Liver (tissue), 10 donors: ENCODE measurements at places on chromosomes 4 and X. TPM values are rescaled to one million over a fixed set of nuclear protein-coding genes. Genes with fewer than 3 reads are reported as not detected.

GRCh38 chr4:128722911-128723310, 86.6 kb upstream of the JADE1 start:
- DNase-seq = no peak

DNA sequence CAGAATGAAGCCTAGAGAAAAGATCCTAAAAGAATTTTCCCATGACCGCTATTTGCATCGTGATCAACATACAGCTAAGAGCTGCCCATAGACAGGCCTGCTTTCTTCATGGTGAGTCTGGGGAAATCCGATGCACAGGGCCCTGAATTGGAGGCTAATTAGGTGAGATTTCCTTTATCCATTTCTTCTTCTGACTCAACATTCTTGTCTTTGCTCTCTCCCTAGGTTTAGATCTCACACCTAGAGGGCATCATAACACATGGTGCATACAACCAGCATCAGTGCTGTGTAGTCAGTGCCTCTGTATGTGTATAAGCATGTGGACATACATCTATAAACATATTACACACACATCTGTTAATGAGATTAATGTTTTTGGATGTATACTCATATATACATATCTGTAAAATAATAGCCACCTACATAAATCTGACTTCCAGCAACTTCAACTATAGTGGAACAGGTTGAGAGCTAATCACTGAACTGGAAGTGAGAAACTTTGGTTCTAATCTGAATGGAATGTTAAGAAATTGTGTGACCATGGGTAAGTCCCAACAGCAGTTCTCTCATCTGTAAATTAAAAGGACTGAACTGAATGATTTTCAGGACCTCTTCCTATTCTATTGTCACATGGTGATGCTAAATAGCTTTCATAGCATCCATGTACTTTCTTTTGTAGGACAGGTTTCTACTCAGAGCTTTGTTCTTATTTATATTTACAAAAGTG, 17.5 kb downstream of the GATB start:
- DNase-seq = no peak

DNA sequence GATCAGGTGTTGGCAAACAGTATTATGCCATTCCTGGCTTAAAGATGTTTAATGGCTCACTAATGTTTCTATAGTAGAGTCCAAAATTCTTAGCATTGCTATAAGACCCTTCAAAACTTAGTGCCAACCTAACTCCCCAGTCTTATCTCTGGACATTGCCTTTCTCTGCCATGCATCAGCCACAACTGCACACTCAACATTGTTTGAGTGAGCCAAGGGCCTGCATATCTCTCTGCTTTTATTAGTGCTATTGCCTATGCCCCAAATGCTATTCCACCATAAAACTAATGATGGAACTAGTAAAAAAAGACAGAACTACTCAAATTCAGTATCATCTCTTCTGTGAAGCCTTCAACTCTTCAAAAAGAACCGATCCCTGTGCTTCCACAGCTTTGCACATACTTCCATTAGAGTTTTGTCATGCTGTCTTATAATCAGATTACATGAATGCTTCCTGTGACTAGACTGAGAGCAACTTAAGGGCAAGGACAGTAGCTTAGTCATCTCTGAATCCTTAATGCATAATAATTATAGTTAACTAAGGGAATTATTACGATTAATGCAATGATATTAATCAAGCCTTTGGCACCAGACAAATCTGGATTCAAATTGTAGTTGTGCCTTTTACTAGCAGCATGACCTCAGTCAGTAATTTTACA, 53.7 kb downstream of the CHM start:
- DNase-seq = no peak

GRCh38 chr4:9918484-9918883, 102.8 kb downstream of the SLC2A9 start:
- no peak for DNase-seq

DNA sequence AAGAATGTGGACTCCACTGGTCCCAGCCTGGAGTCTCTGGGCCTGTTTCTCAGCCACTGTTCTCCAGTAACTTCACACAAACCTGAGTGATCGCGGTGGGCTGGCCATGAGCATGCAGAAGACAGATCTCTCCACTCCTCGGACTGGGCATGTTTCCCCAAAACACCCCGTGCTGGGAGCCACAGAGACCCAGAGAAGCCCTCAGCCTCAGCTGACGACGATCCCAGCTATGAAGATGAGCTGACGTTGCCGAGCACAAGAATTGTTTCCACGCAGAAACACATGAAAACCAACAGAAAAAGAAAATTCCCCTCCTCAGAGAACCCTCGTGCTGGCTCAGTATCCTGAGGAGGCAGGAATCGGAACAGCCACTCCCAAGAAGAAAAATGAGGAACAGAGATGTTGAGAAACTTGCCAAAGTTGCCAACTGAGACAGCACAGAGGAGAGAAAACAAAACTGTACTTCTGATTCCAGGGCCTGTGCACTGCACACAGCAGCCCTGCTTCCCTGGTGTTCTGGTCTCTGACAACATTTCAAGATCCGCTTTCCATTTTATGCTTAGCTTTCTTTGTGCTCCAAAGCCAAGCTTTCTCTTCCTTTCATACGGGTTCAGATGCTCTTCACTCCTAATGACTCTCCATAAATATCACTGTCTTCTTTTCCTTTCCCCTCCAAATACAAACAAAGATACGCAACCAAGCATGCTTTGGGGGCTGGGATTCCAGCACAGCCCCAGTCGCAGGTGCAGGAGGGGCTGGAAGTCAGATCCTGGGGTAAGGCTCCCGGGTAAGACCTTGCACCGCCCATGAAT, 81.4 kb downstream of the IRF2 start:
- no peak for DNase-seq

DNA sequence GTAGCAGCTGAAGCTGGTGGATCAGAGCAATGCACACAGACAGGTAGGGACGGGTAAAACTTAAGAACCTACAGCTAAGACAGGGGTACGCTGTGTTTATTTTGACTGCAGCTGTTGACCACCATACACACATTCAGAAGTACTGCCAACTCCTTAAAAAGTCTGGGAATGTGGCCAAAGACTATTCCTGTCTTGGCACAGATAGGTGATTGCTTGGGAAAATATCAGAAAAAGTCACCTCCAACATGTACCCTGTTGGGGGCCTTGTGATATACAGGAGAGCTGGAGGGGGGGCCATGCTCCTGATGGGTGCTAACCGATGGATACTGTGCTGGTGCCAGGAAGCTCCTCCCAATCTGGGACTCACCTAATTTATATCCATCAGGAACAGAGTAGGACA, 121.2 kb downstream of the VCX2 start:
- no peak for DNase-seq

DNA sequence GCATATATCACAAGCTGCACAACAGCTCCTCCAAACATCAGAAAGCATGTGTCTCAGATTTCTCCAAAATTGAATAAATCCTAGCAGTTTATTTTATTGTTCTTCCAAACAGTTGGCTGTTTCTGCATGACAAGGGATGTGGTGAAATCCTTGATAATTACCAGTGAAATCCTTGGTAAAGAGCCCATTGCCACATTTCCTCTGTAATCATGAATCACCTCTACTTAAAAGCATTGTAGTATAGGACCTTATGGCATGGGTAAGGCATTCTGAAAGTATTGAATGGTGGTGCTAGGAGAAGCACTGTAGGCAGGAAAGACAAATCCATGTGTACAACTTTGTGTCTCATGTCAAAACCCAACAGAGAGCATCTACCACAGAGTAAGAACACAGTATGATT, 135.8 kb upstream of the NDST3 start:
- DNase-seq = no peak

GRCh38 chr4:145316897-145317574, 136.6 kb upstream of the OTUD4 start:
- DNase-seq = no peak

DNA sequence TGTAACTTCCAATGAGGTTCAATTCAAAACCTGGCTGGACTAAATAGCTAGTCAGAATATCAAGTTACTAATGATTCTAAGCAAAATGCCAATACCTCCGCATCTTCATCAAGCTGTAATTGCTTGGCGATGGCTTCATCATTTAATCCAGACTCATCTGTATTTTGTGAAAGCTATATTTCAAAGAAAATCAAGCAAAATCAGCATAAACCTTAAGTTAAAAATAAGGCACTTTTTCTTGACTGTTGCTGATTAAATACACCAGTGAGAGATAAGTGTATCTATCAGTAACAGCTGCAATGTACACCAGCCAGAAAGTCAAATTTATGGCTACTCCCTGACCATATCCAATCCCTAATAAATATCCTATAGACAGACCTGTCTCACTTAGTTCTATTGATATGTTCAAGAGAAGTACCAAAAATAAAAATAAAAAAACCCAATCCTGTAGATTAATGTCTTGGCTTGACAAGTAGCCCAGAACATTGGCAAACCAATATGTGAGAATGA, 39.6 kb downstream of the RFC1 start:
- DNase-seq = no peak

- peak; percentile 34 for DNase-seq
Observed at GRCh38 chrX:4547213-4547836, 833.9 kb upstream of the PRKX start.

DNA sequence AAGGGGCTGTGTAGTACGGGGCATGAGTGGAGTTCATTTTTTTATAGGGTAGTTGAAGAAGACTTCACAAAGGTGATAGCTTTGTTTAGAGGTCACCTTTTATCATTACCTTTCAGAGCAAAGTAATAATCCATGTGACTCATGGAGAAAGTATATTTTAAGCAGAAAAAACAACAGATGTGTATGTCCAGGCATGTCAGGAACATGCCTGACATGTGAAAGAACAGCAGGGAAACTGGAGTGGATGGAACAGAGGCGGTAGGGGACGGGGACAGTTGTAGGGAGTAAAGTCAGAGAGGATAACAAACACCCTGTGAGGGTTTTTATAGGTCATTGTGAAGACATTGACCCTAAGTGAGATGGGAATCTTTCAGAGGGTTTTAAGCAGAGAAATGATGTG, 107.6 kb downstream of the USP9X start:
- DNase-seq = no peak

GRCh38 chr4:2182994-2183393, 58.9 kb downstream of the HAUS3 start:
- no peak for DNase-seq

- no peak for DNase-seq
Observed at GRCh38 chr4:183297675-183298074, 22.4 kb downstream of the CLDN22 start.

DNA sequence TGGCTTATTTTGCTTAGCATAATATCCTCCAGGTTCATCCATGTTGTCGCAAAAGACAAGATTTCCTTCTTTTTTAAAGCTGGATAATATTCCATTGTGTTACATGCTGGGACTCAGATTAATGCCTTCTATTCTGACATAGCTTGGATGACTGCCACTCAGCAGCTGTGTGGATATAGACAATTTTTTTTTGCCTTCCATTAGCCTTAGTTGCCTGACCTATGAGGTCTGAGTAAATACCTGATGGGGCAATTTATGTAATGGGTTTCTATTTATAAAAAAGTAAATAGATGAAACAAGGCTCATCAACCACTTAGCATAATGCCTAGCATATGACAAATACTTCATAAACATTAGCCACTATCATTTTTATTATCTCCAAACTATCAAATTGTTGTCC, 515.4 kb downstream of the ZNF674 start:
- DNase-seq = no peak

- DNase-seq = no peak
Observed at GRCh38 chr4:108731006-108731405, 31.8 kb downstream of the ETNPPL start.

- DNase-seq = no peak
Observed at GRCh38 chr4:2832981-2833670, 10.5 kb upstream of the ADD1 start.

DNA sequence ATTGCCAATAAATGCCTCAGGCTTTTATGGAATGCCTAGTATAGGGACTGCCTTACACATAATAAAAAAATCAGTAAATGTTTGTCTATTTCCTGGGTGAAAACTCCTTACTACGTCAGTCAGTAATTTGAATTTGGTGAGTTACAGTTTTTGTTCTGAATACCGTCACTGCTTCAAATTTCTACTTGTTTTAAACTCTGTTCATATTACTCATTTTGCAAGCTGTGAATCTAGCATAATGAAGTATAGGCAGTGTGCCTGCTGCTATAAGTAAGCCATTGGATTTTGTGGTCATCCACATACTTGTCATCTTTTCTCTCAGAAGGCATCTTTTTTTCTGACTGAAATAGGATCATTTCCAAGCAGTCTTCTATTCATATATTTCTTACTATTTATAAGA, 43.1 kb downstream of the SYNPO2 start:
- no peak for DNase-seq

DNA sequence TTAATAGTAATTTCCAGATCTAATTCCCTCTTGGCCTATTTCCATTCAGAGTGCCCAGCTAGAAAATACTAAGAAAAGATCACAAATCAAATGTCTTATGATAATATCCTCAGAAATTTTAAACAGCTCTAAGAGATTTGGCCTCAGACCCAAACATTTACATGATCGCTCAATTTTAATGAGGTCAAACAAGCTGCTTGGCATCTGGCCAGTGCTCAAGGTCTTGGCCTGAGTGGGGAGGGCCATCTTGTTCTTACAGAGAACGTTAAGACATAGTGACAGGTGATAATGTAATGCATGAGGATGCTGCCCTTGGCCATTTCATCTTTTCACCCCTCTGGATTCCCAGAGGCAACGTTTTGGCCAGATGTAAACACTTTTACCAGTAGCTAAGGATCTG, 159.2 kb upstream of the SLC7A11 start:
- DNase-seq = no peak

GRCh38 chr4:15336410-15337167, 91.2 kb upstream of the C1QTNF7 start:
- DNase-seq = no peak

GRCh38 chr4:13537011-13537831, 7.1 kb downstream of the NKX3-2 start:
- no peak for DNase-seq

GRCh38 chr4:101527188-101527587, 179.9 kb upstream of the PPP3CA start:
- DNase-seq = no peak

- DNase-seq = no peak
Observed at GRCh38 chrX:129614481-129615255, 40.1 kb downstream of the APLN start.

- DNase-seq = no peak
Observed at GRCh38 chr4:174540175-174540574, 17.9 kb upstream of the HPGD start.

- no peak for DNase-seq
Observed at GRCh38 chr4:109094056-109094455, 208.4 kb downstream of the COL25A1 start.

- DNase-seq = no peak
Observed at GRCh38 chr4:48103483-48104139, 30.4 kb downstream of the TXK start.

GRCh38 chr4:2103843-2104547, 44.9 kb downstream of the NAT8L start:
- no peak for DNase-seq

GRCh38 chr4:114087596-114088230, 108.3 kb upstream of the ARSJ start:
- DNase-seq = no peak

FAM184B gene
- total RNA-seq = not detected

DAPP1 gene
- total RNA-seq = 1.1 TPM

CENPC gene
- 12.1 TPM for total RNA-seq

MAGEB10 gene
- total RNA-seq = not detected

GPR82 gene
- total RNA-seq = 0.67 TPM

GYPB gene
- total RNA-seq = 368 TPM

PDGFRA gene
- total RNA-seq = 6.5 TPM

SSX3 gene
- total RNA-seq = not detected

EGFL6 gene
- total RNA-seq = 0.23 TPM

FSTL5 gene
- total RNA-seq = 0.08 TPM

CYBB gene
- total RNA-seq = 18.8 TPM

TMPRSS11D gene
- not detected for total RNA-seq

RWDD4 gene
- total RNA-seq = 8.0 TPM

PRR32 gene
- total RNA-seq = not detected

PPP1R2C gene
- total RNA-seq = not detected
